ENCODE measurements at places on chromosomes 1 and 21.

DNA sequence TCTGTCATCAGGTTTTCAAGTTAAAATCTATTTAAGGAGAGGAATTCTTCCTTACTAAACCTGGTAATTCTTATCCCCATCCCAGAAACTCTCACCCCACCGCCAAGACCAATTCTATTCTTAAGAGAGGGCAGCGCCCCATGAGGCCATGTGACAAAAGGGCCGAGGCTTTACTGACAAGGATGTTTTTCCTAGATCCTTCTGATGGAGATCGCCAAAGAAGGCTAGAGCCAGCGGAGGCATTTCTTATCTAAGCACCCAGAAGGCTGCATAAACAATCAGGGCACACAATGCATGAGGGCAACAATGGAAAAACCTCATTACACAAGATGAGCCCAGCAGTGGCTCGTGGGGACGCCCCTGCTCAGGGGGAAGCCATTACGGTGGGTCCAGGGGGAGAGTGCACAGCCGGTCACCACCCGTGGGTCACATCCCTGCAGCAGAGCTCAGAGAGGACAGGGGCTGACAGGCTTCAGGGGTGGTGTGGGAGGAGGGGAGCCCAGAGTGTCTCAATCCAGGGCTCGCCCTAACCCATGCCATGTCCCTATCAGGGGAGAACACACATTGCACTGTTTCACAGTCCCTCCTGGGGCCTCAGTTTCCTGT is 88.7 kb downstream of the ITPKB start:
- no peak for DNase-seq

DNA sequence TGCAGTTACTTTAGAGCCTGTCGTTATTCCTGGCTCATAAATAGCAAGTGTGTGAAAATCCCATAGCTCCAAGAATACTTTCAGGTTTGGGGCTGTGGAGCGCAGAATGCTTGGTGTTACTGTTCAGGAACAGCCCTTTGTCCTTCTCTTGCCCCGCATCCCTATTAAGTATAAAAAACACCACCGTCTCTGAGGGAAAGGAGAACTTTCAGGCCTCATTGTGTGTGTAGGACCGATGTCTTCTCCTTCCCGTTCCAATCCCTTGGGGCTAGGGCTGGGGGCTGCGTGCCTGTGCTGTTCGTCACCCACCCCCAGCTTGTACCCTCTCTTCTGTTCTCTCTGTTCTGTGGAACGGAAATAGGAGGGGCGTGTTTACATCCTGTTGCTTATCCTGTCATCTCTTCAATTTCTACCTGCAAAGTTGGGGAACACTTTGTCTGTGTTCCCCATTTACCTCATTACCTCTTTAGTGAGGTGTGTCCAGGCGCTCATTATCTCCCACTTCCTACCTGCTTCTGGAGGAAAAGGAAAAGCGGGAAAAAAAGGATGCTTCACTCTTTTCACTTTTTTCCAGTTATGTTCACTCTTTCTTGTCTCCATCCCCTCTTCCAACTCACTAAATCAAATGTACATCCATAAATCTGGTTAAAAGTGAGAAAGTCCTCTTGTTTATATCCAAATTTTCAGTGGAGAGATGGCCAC is 788 bp upstream of the TXNIP start:
- DNase-seq = peak; percentile 52

GRCh38 chr1:94095112-94095637 is 25.8 kb downstream of the ABCA4 start:
- DNase-seq = peak; percentile 59

DNA sequence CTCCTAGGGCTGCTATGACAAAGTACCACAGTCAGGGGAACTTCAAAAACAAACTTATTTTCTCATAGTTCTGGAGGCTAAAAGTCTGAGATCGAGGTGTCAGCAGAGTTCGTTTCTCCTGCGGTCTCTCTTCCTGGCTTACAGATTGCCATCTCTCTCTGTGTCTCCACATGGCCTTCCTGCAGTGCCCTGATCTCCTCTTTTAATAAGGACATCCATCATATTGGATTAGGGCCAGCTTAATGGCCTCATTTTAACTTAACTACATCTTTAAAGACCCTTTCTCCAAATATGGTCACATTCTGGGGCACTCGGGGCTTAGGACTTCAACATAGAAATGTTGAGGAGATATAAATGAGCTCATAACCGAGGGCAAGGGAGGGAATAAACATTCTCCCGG is 12.2 kb downstream of the C1orf74 start:
- no peak for DNase-seq

DNA sequence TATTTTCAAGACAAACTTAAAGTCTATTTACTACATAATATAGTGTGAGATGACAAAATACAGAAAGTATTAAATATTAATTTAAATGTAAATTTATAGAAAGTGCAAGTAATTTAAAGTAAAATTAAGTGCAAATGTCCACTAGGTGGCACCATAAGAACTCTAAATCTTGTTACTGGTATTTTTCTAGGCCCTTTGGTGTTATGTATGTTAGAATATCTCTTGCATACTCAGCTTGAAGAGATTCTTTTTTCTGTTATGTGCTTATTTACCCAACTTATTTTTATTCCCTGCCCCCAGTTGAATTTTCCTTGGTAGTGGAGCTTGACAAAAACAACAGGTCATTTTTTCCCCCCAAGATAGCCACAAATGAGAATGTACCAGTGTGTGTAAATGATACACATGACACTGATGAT is 71.5 kb downstream of the RPS6KC1 start:
- DNase-seq = no peak

DNA sequence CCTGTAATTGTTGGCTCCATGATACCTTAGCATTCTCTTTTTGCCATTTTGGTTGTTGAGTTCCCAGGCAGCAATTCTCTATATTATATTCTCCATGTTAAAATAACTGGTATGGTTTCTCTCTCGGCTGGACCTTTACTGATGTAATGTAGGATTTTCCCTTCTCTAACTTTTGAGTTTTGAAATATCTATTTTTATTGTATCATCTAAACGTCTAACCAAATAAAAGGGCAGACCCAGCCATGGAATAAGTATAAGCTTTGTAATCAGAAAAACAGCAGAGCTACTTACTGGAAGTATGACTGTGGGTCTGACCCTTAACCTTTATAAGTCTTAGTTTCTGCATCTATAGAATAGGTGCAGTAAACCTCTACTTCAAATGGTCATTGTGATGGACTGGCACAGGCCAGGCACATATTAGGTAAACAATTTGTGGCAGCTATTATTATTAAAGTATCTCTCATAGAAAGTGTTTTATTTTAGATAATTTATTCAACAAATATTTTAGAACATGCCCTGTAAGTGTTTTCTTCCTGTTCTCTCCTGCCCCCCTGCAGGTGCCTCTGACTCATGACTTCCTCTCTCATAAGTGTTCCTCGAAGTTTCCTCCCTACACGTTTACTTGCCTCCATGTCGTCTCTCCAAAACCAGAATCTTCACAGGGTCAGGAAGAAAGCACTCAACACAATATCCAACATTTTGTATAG is 224.9 kb upstream of the FGGY start:
- DNase-seq = no peak

GRCh38 chr1:23788695-23789094 is 2.2 kb upstream of the LYPLA2 start:
- no peak for DNase-seq

GRCh38 chr21:14943616-14944015 is 121.2 kb downstream of the NRIP1 start:
- DNase-seq = no peak

- DNase-seq = no peak
Measured at GRCh38 chr1:51139474-51139873, 37.4 kb downstream of the C1orf185 start.
